DMS153 (cell line): ENCODE measurements at places on chromosomes 5 and 9.
A peak's percentile ranks its signal among the peaks of the same experiment; 100 is the strongest.

DNA sequence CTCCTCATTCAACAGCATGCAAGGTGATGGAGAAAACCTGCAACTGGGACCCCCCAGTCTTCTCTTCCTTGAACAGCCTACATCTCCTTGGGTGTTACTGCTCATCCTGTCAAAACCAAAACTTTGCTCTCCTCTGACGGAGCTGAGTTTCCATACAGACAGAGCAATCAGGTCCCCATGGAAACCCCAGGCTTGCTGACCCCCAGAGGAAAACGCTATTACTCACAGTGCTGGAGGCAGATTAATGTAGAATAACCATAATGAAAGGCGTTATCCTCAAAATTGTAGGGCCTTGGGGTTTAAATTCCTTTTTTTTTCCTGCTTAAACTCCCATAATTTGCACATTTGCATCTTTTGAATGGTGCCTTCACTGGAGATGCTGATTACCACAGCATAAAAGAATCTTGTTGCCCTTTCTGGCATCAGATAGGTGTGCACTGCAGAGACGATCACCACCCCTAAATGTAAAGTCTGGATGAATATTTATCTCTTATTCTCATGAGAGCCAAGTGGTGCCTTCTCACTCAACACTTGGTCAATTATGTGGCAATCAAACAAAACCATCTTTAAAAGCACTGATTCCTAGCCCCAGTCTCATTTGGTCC lies 126.3 kb downstream of the MSX2 start:
- DNase-seq: no peak

- no peak for DNase-seq
Measured at GRCh38 chr9:123923377-123923776, 6.5 kb downstream of the DENND1A start.

DNA sequence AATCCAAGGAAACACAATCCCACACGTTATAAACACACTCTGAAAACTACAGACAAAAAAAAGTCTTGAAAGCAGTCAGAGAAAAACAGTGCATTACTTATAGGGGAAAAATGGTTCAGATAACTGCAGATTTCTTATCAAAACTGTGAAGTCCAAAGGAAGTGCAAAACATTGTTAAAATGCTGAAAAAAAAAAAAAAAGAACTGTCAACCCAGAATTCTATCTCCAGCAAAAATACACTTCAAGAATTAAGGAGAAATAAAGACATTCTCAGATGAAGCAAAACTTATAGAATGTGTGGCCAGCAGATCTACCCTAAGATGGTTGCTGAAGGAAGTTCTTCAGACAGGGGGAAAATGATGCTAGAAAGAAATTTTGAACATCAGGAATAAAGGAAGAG lies 40.4 kb downstream of the ADAMTS2 start:
- DNase-seq: no peak

DNA sequence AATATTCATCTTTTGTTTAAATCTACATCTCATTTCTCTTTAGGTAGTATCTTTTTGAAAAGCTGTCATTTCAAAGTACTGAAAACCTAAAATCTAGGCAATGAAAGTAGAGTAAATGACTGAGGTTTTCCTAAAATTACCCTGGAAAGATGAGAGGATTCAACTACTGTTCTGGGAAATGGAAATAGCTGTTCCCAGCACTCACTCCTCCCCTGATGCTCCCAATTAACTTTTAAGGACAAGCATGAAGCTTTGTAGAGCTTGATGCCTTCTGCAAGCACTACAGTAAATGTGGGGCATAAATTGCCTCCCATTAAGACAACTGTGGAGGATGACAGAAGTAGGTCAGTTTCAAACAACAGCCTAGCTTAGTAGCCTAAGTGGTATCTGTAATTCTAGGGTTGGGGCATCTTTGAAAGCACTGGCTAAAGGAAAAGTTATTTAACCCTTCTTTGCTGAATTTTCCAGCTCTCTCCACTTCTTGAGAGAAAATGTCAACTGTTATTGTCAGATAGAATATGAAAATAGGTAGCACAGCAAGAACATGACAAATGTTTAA lies 100.2 kb upstream of the GNA14 start:
- DNase-seq: no peak

DNA sequence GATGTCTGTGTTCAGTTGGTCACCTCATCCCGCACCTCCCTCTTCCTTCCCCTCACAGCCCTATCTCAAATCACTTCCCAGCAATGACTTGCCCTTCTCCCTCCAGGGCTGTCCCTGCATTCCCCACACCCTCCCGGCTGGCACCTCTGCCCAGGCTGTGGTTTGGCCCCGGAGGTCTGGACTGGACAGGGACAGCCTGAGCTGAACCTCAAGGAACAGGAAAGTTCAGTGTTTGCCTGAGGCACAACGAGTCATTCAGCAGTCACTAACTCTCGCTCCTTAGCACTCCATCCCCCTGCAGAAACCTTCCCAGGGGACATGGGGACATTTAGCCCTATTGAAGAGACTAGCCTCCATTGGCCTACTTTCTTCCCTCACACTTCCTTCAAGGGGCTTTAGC lies 58.3 kb upstream of the MAP3K1 start:
- DNase-seq: no peak

DNA sequence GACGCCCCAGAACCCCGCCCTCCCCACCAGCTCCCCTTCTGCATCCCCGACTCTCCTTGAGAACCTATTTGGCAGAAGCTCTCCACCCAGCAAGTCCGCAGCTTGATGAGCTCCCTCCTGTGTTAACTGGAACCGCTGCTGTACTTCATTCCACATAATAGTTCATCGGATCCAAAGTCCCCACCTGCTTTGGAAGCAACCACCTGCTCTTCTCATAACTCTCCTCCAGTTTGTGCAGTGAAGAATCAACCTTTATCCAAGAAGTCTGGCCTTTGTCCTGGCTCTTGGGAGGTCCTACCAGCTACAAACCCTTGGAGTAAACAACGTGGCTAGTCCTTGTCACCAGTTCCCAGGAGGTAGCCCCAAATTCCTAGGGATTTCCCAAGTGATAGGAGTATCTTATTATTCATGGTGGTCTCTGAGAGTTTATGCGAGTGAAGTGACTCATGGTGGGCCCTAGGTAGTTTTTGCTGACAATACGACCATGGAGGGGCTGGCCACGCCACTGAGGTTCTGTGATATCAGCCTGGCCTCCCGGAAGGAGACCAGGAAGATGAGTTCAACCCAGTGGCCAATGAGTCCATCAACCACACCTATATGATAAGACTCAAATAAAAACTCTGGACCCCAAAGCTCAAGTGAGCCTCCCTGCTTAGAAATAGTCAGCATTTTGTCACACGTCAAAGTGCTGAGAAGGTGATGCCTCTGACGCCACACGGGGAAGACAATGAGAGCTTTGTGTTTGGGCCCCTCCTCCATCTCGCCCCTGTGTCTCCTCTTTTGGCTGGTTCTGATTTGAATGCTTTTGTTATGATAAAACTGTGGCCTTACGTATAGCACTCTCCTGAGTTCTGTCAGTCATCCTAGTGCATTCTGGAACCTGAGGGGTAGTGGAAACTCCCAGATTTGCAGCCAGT lies 3.6 kb upstream of the IL4 start:
- DNase-seq: no peak

DNA sequence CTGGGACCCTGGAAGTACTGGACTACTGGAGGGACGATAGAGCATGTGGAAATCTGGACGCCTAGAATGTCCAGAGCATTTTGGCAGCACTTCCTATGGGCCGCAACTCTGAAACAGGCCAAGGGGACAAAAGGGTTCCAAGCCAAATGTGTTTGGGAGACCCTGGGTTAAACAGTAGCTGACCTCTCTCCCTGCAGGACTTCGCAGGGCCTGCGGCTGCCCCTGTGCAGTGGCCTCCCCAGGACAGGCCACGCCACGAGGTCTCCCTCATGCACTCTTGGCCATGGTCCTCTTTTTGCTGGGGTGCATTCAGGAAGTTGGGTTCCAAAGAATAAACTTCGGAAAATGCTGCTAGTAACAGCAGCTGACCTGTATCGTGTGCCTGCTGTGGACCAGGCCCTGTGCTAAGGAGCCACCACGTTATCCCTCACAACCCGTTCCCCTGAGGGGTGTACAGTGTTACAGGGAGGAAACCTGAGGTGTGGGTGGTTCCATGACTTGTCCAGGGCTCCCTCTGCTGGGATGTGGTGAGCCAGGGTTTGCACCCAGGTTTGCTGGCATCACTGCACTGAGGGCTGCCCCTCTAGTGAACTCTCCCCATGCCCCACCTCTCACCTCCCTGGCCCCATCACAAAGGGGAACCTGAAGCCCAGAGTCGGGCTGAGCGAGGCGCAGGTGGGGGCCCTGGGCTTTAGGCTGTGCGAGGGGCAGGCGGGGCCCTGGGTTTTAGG lies 79.4 kb downstream of the AMBP start:
- DNase-seq: no peak

GRCh38 chr5:107957051-107957450 lies 286.3 kb upstream of the EFNA5 start:
- peak; percentile 2 for DNase-seq

DNA sequence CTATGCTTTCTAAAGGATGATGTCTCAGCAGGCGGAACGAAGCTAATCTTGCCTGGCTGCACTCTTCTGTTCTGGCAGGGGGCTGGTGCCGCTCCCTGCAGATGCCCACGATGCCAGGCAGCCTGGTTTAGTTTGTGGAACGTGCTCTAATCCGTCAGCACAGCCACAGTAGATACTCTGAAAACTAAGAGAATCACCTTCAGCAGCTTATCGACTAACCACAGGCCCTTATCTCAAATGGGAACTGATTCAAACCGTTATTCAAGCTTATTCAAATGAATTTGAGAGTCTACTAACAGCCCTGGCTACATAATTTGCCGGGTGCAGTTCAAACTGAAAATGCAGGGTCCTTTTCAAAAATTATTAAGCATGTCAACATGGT lies 246.6 kb upstream of the ANKRD55 start:
- DNase-seq: no peak

DNA sequence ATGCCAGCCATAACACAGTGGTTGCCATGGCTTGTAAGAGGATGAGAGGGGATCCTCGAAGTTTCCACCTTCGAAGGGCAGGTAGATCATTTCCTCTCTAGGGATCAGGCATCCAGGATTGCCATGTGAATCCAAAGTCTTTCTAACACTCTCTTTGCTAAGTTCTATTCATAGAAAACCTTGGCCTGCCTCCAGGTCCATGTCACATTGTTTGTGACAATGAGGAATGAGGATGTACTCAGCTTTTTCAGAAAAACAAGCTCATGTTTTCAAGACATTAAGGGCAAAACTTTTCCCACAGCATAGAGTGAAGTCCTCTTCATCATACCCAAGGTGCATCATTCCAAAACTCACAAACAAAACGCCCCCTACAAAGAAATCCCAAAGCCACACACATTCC lies 19.6 kb downstream of the ESM1 start:
- DNase-seq: no peak

DNA sequence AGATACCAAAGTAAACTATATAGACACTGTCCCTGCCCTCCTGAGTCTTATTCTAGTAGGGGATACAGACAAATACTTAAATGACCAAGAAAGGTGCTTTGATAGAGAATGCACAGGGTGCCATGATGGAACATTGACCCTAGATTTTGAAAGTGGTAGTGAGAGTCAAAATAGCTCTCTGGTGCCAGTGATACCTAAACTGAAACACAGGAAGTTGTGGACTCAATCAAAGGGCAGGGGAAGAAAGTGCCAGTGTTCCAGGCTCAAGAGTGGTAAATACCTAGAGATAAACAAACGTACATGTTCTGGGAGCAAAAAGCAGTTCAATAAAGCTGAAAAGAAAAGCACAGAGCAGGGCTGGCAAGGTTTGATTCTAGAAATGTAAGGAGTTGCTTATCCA lies 267.6 kb downstream of the ISL1 start:
- no peak for DNase-seq

DNA sequence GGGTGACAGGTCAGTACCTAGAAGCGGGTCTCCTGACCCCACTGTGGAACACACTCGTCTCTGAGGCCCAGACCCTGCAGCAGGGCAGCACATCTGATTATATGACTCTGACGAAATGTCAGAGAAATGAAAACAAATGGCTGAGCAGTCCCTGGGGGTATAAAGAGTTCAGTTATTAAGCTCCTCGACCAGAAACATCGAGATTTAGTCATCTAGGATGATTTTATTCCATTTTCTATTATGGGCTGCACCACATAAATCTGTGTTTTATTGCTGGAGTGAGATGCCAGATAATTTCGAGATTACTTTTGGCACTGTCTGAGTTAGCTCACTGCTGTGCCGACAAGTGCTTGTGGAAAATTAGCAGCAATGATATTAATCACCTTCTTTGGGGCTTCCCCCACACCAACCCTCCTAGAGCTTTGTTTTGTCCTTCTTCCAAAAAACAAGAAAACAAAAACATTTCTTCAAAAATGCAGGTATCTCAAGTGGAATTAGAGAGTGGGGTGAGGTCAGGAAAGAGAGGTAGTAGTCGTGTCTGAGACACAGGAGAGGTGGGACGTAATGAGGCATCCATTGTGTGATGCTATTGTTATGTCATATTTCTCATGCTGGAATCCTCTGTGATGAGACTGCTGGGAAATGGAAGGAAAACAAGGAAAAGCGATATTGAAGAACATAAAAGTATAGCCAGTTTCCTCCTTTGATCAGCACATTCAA lies 495.5 kb downstream of the DMAC1 start:
- no peak for DNase-seq

DNA sequence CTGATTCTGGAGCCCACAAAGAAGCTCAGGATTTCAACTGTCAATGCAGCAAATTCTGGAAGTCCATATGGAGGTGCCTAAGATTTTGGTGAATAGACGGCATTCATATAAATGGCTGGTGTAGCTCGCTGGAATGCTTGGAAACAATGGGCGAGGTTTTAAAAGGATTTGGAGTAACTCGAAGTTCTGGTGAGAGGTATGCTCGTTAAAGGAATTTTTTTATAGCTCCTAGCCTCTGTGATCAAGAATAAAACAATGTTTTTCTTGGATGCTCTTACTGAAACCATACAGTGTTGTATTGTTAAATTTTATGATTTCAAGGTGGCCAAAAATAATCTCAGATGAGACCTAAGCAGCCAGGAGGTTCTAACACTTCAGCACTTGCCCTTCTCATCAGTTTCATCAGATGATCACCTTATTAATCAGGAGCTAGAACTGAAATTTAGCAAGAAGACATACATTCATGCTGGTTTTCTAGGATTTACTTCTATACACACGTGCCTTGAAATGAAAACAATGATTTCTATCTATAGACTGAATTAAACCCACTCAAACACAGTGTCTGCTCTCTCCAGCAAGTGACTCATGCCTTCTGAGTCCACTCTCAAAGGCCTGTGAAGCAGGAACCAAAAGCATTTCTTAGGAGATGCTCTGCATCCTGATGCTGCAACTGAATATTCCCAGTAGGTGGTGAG lies 79.2 kb downstream of the OTULIN start:
- DNase-seq: no peak

- no peak for DNase-seq
Measured at GRCh38 chr5:113375480-113376060, 59.2 kb downstream of the TSSK1B start.

- DNase-seq: peak; percentile 24
Measured at GRCh38 chr5:103690676-103691075, 128.1 kb upstream of the NUDT12 start.

DNA sequence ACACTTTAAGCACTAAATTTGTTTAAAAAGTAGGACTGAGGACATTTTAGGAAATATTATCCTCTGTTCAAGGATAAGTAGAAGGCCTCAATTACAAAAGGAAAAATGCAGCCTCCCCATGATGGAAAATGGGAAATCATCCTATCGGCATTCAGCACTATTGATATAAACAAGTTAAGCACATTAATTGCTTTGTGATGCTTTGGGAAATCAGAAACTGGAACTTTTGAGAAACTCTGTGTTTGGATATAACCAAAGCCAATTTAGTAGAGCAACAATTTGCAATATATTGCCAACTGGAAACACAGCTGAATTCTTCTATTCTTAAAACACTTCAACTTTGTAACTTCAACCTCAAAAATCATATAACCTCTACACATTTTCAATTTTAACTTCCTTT lies 65.2 kb upstream of the PTGER4 start:
- no peak for DNase-seq

- DNase-seq: no peak
Measured at GRCh38 chr5:73129143-73129542, 8.8 kb downstream of the TMEM171 start.
